ENCODE measurements at places on chromosomes 5 and 9.

- no peak for DNase-seq
Measured at GRCh38 chr9:38423973-38424843, at the start of gene IGFBPL1. Gene IGFBPL1 (minus strand): TSS chr9:38424454. CDS start chr9:38424424, 30 bp downstream.

GRCh38 chr9:95296761-95297160 lies 20.7 kb downstream of the FANCC start:
- DNase-seq, result no peak

DNA sequence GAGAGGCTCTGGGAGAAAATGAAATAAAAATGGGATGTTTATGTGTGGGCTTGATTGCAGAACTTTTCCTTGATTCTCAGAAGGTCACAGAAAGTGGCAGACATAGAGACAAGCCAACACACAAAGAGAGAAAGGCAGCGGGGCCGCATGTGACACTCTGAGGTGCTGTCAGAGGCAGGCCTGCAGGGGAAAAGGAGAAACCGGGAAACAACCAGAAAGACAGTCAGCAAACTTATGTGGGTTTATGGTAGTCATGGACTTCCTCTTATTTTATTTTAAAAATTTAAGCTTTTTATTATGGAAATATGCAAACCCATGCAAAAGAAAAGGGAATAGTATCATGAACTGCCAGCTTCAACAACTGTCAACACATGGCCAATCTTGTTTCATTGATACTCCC lies 16.3 kb upstream of the IGFBPL1 start:
- DNase-seq, result no peak

- no peak for DNase-seq
Measured at GRCh38 chr9:99569840-99570239, 251.8 kb upstream of the NR4A3 start.

- DNase-seq, result no peak
Measured at GRCh38 chr9:32500768-32501167, 25.2 kb downstream of the RIGI start.

- peak; percentile 80 for DNase-seq
Measured at GRCh38 chr5:169521366-169521983, 62.1 kb upstream of the SPDL1 start.

- DNase-seq, result no peak
Measured at GRCh38 chr5:142926549-142926948, 156.4 kb downstream of the ARHGAP26 start.

- no peak for DNase-seq
Measured at GRCh38 chr5:7857926-7858632, 7.1 kb upstream of the CFAP90 start.

GRCh38 chr9:126301985-126302603 lies 24.5 kb upstream of the MVB12B start:
- DNase-seq, result no peak

All from Right ventricle myocardium inferior (tissue), 1 donor.